ENCODE measurements at places on chromosomes 7 and 10.
A peak's percentile ranks its signal among the peaks of the same experiment; 100 is the strongest.

DNA sequence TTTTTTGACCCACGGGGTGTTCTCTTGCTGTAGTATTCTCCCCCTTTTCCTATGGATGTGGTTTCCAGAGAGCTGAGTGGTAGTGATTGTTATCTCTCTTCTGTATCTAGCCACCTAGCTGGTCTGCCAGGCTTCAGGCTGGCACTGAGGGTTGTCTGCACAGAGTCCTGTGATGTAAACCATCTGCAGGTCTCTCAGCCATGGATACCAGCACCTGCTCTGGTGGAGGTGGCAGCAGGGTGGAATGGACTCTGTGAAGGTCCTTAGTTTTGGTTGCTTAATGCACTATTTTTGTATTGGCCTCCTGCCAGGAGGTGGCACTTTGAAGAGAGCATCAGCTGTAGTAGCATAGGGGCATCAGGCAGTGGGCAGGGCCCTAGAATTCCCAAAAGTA lies 851 bp downstream of the HYAL4 start:
- no peak for DNase-seq

DNA sequence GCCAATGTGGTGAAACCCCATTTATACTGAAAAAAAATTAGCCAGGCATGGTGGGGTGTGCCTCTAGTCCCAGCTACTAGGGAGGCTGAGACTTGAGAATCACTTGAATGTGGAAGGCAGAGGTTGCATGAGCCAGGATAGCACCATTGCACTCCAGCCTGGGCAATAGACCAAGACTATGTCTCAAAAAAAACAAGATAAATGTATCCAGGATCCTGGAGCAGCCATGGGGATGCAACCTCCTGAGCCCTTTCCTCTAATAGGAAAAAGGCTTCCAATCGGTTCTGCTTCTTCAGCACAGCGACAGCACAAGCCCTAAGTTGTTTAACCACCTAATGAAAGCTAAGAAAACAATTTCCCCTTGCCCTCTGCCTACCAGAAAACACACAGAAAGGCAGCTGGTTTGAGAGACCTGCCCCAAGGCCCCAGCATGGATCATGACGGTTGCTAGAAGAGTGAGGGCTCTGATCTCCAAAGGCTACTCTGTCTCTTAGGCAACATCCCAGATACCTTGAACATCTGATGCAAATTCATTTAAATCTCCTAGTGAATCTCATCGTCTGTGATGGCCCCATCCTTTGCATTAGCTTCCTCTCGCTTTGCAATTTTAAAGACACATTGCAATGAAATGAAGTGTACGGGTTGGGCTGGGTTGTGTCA lies 220.8 kb downstream of the ARHGAP21 start:
- DNase-seq: no peak

GRCh38 chr10:60387531-60387930 lies 2.1 kb downstream of the ANK3 start:
- no peak for DNase-seq

GRCh38 chr10:126263006-126263676 lies 125.1 kb downstream of the ADAM12 start:
- DNase-seq: no peak

- no peak for DNase-seq
These were observed 381.8 kb upstream of the NFE2L3 start for GRCh38 chr7:25770235-25770634.

DNA sequence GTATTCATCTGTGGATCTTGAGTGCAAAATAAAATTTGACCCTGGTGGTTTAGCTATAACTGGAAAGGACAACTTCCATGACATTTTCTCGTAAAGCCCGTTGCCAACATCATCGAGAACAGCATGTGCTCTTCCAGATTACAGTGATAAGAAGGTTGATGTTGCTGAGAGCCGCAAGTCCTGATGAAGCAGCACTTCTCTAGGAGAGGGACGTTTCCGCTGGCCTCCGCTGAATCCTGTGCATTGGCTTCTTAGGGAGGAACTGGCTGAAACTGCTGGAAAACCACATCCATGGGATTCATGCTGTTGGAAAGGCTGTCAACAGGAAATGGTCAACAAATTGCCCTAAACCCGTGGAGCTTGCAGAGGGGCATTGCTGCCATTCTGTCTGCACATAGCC lies 21.4 kb upstream of the ABCB5 start:
- no peak for DNase-seq

DNA sequence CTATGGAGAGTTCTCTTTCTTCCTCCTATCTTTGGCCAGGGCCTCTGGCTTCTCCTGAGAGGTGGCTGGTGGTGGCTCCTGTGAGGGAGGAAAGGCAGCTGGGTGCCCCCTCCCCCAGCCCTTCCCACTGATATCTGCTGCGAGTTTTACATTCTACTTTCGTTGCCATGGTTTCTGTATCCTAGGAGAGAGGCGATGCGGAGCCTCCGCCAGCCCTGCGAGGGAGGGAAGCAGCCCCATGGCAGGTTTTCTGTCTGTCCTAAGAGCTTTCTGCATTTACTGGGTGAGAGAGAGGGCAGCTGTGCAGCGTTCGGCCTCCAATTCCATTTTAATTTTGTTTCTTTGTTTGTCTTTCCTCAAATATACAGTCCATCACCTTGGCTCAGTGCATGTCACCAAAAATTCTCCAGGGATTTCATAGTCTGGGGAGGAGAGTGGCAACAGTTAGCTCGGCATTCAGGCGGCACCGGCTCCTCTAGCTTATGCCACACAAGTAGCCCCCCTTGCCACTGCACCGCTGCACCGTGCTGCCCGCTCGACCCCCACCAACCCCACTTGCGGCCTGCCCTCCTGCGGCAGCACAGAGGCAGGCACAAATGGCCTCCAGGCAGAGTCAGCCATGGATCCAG lies 20.4 kb downstream of the DNAJB12 start:
- no peak for DNase-seq

- DNase-seq: no peak
These were observed 1.1 kb downstream of the CUX1 start for GRCh38 chr7:101818287-101819071.

DNA sequence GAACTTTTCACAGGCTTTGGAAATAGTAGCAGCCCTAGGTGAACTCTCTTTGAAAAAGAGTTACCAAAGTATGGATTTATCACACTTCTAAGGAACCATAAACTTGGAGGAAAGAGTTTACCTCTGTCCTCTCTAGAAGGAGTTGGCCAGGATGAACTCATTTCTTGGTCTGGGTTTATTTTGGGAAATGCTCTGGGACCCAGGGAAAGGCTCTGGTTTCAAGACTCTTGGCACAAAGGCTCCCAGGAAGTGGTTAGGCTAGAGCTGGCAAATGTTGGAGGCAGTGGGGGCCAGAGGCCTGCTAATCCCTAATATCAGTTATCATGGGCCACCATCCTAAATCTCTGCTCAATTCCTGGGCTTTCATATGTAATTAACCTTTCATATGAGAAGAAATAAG lies 36.3 kb upstream of the CDK6 start:
- DNase-seq: no peak

- no peak for DNase-seq
These were observed 63.7 kb upstream of the IL6 start for GRCh38 chr7:22663357-22663718.

GRCh38 chr10:94288361-94289101 lies 74.2 kb downstream of the NOC3L start:
- no peak for DNase-seq

DNA sequence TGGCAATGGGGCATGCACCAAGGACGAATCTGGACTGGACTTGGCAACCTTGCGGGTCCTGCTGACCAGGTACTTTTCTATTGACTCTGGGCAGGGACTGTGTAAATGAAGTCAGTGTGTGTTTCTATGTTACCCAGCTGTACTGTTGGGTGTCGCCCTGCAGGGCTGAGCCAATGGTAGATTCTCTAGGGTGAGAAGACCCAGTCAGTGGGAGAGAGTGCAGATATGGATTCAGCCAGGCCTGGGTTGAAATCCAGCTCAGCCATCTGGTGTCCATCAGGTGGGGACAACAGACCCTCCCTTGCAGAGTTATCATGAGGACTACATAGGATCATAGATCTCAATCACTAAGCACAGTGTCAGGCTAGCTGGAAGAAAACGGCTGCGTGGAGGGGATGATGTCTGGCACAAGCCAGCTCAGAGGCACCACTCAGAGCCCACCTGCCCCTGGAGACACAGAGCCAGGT lies 4.9 kb upstream of the PPIF start:
- no peak for DNase-seq

- DNase-seq: peak; percentile 74
These were observed 43.1 kb downstream of the FOXK1 start for GRCh38 chr7:4725014-4725849.

- DNase-seq: no peak
These were observed 165.3 kb downstream of the WNT2 start for GRCh38 chr7:117157241-117158209.

DNA sequence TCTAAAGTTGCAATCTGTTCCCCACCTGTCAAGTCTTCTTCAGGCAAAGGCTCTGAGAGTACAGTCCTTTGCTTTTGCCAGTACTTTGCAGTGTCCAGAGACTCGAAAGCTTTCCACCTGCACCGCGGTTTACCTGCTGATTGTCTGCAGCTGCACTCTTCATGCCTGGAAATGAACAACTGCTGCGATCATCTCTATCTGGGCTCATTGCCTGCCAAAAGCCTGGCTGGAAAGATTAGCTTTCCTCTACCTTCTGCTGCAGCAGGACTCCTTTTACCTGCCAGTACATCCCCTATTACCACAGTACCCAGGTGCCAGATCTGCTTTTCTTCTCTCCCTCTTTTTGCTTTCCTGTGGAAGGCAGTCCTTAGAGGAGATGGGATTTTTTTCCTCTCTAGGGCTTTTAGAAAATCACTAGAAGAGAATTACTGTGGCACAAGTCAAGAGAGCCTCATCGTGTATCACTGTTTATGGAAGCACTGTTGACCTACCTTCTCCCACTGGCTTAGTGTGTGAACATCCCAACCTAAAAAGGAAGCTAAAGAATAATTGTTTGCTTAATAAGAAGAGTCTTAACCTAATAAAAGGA lies 2.2 kb downstream of the STRIP2 start:
- no peak for DNase-seq

GRCh38 chr10:78445308-78445707 lies 411.6 kb downstream of the RPS24 start:
- DNase-seq: no peak

DNA sequence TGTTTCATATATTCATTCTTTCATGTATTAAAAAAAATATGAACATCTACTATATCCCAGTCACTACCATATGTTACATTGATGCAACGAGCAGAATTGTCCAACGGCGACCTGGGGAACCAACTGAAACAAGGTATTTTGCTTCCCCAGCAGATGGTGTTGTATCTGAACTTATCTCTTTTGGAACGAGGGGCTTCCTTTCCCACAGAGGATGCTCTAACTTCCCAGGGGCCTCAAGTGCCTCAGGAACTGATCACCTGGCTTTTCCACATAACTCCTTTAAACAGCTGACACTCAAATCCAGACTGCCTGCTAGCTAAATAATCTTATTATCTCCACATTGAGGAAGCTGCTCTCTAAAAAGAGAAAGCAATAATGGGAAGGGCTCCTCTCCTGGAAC lies 259.3 kb downstream of the HTR7 start:
- DNase-seq: no peak

- DNase-seq: peak; percentile 6
These were observed 3.6 kb downstream of the LIPN start for GRCh38 chr10:88763441-88763840.

DNA sequence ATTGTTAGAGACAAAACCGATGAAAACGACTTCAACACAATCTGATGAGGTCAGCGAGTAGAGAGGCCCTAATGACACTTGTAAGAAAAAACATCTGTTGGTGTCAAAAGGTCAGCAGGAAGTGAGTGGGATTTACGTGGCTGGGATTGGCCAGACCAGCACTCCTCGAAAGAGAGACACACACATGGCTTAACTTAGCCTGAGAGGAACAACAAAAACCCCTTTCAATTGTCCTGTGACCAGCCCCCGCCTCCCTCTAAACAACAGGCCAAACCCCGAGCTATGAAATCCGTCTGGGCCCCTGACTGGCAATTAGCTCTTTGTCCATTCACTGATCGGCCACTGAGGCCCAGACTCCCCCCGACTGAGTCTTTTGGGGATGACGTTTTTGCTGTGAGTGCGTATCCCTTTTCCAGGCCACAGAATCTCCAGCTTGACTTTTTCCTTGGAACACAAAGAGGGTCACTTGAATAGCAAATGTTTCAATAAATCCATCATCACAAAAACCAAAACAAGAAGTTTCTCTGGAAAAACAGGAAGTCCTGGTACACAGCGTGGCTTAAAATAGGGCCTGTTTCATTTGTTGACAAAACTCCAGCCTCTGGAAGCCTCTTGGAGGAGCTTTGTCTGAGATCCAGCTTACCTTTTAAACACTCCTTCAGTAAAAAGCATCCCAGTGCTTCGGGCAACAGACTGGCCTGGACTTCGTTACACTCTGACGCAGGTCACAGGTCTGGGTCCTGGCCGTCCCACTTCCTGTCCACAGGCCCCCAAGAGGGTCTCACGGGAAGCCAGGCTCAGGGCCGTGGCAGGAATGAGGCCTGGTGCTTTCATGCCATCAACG lies 103.0 kb downstream of the CTBP2 start:
- DNase-seq: no peak

- no peak for DNase-seq
These were observed 40.1 kb upstream of the PPP1R17 start for GRCh38 chr7:31646942-31647341.

DNA sequence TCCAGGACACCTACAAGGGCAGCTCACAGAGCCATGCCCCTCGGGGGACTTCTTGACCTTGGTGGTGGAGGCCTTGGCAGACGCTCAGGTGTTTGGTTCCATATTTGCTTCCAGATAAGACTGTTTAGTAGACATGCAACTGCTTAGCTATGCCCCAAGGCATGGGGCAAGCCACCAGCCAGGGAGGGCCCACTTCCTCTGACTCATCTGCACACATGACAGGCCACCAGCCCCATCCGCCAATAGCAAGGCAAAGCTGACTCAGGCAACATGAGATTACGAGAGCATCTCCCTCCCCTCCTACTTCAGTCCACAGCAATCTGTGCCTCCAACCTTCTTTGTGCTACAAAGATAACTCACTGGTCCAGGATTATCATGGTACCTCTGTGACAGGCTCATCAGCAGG lies 54.9 kb downstream of the KCNMA1 start:
- no peak for DNase-seq

GRCh38 chr7:71846160-71846559 lies 566.0 kb downstream of the CALN1 start:
- DNase-seq: no peak

DNA sequence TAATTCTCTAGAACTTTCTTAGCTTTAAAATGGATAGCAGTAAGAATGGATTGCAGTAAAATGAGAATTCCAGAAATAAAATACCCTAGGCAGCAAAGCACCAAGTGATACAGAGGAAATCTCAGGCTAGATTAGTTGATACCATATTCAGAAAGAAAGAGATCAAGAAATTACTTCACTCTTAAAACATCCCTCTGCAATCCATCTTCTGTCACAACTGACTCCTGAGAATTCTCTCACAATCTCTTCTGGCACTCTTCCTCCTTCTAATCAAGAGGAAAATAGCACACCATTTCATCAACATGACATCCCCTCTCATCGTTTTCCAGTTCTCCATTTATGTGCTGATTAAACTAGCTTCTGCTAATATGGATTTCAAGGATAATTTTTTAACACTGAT lies 42.2 kb upstream of the LAMB1 start:
- DNase-seq: no peak

DNA sequence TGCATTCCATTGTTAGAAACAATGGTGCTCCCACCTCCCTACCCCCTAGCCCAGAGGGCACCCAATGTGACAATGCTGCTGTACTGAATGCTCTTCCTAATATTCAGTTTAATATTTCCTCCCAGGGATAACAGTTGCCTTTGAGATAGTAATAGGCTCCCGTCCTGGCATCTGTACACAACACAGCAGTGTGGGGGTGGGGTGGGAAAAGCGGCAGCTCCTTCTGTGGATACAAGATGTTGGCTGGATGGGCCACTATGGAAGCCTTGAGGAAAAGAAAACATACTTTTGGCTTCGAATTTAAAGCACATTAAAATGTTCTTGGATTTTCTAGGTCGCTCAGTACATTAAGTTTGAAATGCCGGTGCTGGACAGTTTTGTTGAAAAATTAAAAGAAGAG lies 9.2 kb upstream of the ZNF22 start:
- no peak for DNase-seq
